NCI-H2107 (cell line): ENCODE measurements at places on chromosomes 7 and 10.

DNA sequence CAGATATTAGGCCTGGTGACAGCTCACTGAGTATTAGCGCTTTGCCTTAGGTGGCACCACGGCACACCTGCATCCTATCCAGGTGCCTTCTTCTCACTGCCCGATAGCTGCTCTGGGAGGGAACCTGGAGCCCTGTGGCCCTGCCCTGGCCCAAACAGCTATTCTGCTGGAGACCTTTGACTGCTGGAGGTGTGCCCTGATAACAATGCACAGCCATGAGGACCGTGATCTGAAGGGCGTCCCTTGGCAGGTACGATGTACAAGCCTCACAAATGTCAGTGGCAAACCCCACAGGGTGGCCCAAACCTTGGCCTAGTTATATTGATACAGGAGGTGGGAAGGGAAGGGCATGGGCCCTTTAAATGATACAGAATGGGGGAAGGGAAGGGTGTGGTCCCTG is 259.5 kb downstream of the GRID1 start:
- DNase-seq, result no peak

DNA sequence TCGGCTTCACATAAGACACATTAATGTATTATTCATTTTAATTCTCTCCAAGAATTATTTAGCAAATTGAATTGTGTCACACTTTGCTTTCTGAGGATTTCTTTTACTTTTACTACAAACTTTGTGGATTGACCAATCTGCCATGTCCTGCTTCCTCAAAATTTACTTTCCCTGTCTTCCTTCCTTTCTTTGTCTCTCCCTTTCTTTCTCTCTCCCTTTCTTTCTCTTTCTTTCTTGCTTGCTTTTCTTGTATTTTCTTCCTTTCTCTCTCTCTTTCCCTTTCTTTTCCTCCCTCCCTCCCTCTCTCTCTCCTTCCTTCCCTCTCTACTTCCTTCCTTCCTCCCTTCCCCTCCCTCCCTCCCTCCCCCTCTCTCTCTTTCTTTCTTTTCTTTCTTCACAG is 37.8 kb downstream of the SP8 start:
- no peak for DNase-seq

DNA sequence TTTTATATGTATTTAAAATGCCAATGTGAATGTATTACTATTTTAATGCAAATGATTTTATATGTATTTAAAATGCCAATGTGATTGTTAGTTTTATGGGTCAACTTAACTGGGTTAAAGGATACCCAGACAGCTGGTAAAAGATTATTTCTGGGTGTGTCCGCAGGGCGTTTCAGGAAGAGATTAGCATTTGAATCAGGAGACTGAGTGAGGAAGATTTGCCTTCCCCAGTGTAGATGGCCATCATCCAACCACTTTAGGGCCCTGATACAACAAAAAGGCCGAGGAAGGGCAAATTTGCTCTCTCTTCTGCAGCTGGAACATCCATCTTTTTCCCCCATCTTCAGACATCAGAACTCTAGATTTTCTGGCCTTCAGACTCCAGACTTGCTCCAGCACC is 116.2 kb downstream of the BAMBI start:
- no peak for DNase-seq

DNA sequence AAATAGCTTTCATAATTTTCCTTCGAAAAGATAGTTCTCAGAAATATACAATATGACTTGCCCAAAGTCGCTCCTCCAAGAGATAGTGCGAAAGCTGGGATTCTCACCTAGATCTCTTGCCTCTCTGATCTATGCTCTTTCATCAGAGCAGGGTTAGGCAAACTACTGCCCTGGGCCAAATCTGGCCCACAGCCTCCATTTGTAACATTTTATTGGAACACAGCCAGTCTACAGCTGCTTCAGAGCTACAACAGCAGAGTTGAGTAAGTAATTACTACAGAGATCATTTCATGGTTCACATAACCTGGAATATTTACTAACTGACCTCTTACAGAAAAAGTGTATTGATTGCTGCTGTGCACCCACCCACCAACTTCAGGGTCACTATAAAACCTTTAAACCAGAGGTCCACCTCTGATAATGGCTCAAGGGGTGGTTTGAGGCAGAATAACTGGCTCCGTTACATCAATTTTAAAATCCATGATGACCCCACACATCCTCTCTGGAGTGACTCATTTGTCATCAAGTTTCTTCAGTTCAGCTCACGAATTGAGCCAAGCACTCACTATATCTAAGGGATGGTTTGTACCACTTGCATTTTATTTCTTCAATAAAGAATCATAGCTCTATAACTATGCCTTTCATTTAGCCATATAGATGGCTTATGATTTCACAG is 1019.0 kb downstream of the XPNPEP1 start:
- no peak for DNase-seq

DNA sequence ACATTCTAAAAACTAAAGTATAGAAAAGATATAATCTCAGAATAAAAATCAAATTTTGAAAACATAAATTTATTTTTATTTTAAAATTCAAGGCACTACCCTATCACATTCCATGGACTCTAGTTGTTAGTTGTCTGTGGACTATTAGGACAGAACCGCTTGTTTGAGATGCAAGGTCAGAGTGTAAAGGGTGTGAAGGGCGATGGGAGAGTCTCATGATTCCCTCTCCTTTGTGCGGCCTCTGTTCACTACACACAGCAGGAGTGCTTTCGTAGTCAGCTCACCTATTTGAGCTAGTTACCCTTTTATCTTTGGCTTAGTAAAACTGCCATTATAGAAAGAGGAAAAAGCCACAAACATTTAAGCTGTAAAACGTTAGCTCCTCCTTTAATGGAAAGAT is 189.8 kb upstream of the TEX47 start:
- DNase-seq, result no peak

- no peak for DNase-seq
Measured at GRCh38 chr10:51679841-51680240, 19.6 kb downstream of the CSTF2T start.

- no peak for DNase-seq
Measured at GRCh38 chr7:119963654-119964053, 309.3 kb upstream of the KCND2 start.

DNA sequence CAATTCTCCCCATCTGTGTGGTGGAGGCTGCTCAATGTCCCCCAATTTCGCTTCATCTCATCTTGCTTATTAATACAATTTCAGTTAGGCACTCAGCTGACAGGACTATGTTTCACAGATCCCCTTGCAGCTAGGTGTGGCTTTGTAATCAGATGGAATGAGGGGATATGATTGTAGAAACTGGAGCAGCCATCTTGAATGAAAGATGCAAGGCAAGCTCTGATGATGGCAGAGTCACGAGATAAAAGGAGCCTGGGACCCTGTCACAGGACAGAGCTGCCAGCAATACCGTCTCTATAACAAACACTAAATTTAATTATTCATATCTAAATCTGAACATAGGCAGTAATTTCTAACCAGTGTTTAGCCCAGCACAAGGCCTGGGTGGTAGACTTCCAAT is 991 bp upstream of the DLD start:
- DNase-seq, result no peak

DNA sequence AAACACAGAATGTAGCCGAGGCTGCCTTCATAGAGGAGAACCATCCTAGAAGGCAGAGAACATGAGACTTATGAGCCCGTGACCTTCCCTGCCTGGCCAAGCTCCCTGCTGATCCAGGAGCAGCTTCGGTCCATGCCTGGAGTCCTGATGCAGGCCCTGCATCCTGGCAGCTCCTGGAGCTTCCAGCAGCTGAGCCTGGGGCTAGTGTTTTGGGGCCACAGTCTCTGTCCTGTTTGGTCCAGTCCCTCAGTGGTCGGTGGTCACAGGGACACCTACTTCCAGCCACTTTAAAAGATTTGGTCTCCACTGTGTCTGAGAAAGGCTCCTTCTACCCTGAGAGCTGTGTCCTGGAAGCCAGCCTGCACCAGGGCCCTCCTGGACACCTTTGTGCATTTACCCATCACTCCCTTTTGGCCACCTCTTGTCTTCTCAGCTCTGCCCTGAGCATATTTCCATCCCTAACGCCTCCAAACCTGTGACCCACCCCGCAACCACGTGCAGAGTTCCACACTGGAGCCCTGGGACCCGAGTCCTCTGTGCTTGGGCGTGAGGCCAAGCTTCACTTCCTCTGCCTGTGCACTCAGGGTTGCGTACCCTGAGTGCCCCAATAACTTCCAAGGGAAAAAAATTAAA is 315.2 kb upstream of the ZNF32 start:
- no peak for DNase-seq

DNA sequence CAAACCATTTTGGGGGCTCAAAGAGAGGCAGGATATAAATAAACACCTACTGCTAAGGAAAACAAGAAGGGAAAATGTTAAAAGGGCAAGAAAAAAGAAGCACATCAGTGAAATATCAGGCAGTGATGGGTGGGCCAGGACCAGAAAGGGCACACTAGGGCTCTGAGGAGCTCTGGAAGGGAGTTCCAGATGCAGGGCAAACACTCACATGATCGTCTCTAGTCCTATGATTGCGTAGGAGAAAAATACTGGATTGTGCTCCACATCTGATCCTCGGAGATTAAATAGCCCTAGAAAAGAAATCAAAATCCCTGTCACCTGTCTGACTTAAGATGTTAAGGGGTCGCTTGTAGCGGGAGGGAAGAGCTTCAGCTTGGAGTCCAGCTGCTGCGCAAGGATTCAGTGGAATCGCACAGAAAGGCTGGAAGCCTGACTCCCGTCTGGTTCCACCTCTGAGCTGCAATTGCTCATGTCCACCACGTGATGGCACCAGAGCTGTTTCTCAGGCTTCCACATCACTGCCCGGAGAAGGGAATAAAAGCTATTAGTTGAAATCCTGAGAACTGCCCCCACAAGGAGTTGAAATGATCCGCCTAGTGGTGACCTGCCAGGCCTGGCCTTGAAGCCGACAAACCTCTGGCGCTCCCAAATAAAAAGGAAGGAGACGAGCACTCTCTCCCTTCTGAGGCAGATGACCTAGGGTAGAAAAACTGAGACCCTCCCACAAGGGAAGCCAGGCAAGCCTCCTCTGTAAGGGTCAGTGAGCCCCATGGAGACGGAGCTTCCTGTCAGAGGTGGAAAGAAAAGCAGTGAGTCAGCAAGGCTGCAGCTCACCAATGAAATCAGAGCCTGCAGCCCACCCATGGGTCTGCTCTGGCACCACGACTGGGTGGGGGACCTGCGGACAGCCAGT is 39.2 kb downstream of the XPNPEP1 start:
- DNase-seq, result peak; percentile 63

DNA sequence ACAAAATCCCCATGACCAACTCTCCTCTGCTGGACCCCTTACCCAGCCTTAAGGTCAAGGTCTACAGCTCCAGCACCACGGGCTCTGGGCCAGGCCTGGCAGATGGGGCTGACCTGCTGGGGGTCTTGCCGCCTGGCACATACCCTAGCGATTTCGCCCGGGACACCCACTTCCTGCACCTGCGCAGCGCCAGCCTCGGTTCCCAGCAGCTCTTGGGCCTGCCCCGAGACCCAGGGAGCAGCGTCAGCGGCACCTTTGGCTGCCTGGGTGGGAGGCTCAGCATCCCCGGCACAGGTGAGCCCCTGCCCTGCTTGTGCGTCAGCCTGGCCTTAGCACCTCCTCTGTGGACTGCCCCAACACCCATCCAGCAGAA is 27.5 kb upstream of the SLC29A3 start:
- DNase-seq, result no peak

DNA sequence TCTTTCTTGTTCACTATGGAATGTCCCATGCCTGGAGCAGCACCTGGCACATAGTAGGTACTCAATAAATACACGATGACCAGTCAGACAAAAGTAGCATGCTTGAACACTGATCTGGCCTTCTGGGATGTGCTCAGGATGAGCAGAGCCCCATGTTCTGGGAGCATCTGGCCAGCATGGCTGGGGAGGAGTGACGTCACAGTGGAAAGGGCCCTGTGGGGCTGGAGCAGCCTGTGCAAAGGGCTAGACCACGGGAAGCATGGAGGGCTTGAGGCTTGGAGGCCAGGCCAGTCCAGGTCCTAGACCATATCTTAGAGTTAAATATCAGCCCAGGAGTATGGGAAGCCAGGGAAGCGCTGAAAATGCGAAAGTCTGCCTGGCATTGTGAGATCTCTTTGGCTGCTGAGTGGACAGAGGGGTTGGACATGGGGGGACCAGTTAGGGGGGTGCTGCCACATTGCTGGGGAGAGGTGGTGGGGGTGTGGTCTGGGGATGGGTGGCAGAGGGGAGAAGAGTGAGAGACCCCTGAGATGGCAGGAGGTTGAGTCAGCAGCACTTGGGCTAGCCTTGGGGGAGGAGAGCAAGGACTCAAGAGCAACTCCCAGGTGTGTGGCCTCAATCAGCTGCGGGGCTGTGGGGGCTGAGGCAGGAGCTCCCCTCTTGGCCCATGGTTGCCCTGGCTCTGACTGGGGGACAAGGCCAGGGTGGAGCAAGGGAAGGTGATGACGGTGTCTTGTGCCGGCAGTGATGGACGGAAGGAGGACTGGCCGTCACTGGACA is 34.9 kb downstream of the ZCCHC24 start:
- DNase-seq, result no peak

- no peak for DNase-seq
Measured at GRCh38 chr10:7706534-7707073, 3.5 kb downstream of the ITIH2 start.

DNA sequence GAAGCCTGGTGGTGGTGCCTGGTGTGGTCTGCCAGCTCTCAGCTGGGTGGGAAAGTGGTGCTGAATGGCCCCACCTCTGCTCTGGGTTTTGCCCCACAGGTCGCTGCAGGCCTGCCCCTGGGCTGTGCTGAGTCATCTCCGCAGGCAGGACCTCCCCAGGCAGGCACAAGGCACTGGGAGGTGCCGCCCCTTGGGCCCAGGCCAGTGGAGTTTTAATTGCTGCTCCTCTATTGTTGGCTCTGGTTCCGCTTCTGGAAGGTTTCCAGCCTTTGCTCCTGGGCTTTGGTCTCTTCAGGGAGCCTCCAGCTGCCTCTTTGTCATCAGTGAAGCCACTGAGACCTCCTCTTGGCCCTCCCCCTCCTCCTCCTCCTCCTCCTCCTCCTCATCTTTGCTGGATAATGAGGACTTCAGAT is 180.3 kb upstream of the GRB10 start:
- DNase-seq, result peak; percentile 67

GRCh38 chr10:17854044-17854652 is 45.0 kb downstream of the MRC1 start:
- DNase-seq, result no peak

DNA sequence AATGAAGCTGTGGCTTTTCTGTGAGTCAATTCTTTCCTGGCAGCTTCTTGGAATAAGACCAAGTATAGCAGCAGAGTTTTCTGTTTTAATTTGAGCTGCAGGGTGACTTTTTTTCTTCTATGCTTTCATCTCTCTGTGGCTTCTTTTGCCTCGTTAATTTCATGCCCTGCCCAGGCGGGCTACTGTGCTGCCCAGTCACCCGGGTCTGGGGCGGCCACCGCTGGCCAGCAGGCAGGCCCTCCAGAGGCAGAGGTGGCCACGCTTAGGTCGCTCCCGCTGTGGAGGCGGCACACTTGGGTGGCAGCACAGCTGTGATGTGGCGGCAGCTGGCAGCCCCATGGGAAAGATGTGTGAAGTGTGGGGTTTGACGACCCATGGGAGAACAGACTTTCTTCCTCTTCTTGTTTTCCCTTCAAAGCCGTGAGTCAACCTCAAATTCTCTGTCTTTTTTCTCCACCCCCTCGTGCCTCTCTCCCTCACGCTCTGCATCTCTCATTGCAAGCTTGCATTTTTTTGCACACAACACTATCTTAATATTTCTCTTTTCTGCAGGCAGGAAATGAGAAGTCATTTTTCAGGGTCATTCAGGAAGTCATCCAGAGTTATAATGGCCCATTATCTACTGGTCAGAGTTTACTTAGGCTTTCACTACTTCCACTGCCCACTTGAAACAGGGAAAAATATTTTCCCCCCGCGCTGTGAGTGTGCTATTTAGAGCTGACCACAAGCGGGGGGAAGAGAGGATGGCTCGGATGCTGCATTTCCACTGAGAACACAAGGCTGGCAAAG is 67.8 kb downstream of the EGFR start:
- no peak for DNase-seq
